ENCODE measurements at places on chromosomes 5 and 9. TPM values are rescaled to one million over a fixed set of nuclear protein-coding genes. Genes with fewer than 3 reads are reported as not detected.

DNA sequence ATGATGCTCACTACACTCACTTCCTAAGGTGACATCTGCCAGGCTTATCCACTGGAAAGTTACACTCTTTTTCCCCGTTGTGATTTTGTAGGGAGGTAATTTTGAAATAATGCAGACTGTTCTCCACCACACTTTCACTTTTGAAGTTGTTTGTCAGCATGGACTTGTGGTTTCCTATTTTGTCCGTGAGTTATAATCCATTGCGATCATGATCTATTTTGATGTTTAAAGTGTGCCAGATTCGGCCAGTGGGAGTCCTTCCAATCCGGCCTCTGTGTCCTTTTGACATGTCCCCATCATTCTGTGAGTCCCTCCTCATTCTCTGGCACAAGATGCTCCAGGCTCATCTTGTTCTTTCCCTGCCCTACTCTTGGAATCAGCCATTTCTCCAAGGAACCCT is 211.3 kb upstream of the KLF4 start:
- no peak for DNase-seq
- no peak overlapping the region for H3K4me3 ChIP-seq
- H3K27me3 ChIP-seq: no peaks in the 10 kb centered on the region
- no peak overlapping the region for H3K27ac ChIP-seq
- H3K4me1 ChIP-seq: peaks cover 3% of the 10 kb centered on the region

Gene TGFBI
- total RNA-seq: 131 TPM

- H3K4me1 ChIP-seq: no peaks in the 10 kb centered on the region
- no peaks in the 10 kb centered on the region for H3K36me3 ChIP-seq
- DNase-seq: peak; percentile 80
- no peaks in the 10 kb centered on the region for H3K27me3 ChIP-seq
- peak within 1 kb of the TSS; percentile 55 for H3K27ac ChIP-seq
These were observed at the start of gene CFAP90 for GRCh38 chr5:7850395-7851239. Gene CFAP90, minus strand, starts transcription at chr5:7851133. Its CDS starts 112 bp downstream, at chr5:7851021.

Gene PHF24
- 0.12 TPM for total RNA-seq

- no peak overlapping the region for H3K27ac ChIP-seq
- H3K36me3 ChIP-seq: no peaks in the 10 kb centered on the region
- no peak overlapping the region for H3K4me3 ChIP-seq
- H3K4me1 ChIP-seq: peaks cover 12% of the 10 kb centered on the region
These were observed 483.3 kb downstream of the ARHGEF28 start for GRCh38 chr5:74109344-74109743.

DNA sequence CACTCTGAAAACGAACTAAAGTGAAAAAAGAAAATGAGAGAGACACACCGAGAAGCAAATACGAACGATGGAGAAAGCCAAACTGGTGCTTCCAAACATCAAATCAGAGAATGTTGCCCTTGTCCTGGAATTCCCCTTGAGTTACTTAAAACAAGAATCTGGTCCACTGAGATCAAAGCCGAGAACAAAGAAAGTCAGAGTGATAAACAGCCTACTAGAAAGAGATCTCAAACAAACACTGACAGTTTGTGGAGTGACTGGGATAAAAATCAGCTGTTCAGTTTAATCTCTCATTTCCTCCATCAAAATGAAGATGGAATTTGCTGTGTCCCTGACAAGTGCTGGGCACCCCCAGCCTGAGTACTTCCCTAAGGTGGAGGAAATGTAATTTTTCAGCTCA is 582.6 kb downstream of the NR2F1-AS1 start:
- no peak overlapping the region for H3K4me3 ChIP-seq
- H3K27me3 ChIP-seq: no peaks in the 10 kb centered on the region
- no peak for DNase-seq
- no peaks in the 10 kb centered on the region for H3K36me3 ChIP-seq
- H3K4me1 ChIP-seq: no peaks in the 10 kb centered on the region

Gene SH3PXD2B
- 11.5 TPM for total RNA-seq

GRCh38 chr5:157186309-157187045 is 5.8 kb downstream of the ITK start:
- DNase-seq: no peak
- no peaks in the 10 kb centered on the region for H3K36me3 ChIP-seq
- H3K4me1 ChIP-seq: no peaks in the 10 kb centered on the region
- H3K27ac ChIP-seq: no peak overlapping the region

Gene MYOT
- total RNA-seq: not detected

- H3K4me1 ChIP-seq: no peaks in the 10 kb centered on the region
- no peaks in the 10 kb centered on the region for H3K36me3 ChIP-seq
- H3K27ac ChIP-seq: no peak overlapping the region
- no peaks in the 10 kb centered on the region for H3K27me3 ChIP-seq
These were observed 406.3 kb downstream of the SPOCK1 start for GRCh38 chr5:137092831-137093230.

DNA sequence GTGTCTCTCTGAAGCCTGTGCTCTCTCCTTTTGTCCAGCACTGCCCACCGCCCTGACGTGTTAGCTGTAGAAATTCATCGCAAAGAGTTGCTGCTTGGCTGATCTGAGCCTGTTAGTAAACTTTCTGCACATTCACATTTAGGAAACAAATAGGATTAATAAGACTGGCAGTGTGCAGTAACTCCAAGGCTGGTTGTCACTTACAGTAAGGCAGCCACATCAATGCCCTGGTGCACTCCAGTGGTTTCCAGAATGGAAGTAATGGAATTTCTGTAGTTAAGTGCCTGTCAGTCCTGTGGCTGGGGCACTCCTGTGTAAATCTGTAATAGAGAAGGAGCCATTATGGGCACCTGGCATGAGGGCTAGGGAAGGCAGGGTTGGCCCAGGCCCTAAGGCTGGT is 70.6 kb downstream of the DOCK2 start:
- H3K4me1 ChIP-seq: no peaks in the 10 kb centered on the region
- H3K27ac ChIP-seq: no peak overlapping the region
- H3K36me3 ChIP-seq: no peaks in the 10 kb centered on the region
- no peak for DNase-seq
- H3K4me3 ChIP-seq: no peak overlapping the region
- no peaks in the 10 kb centered on the region for H3K27me3 ChIP-seq

- H3K27ac ChIP-seq: no peak overlapping the region
- H3K36me3 ChIP-seq: no peaks in the 10 kb centered on the region
- H3K27me3 ChIP-seq: no peaks in the 10 kb centered on the region
- H3K4me3 ChIP-seq: no peak overlapping the region
- H3K4me1 ChIP-seq: peaks cover 10% of the 10 kb centered on the region
These were observed 287.2 kb downstream of the TMEM232 start for GRCh38 chr5:110439296-110439695.

- H3K36me3 ChIP-seq: peaks cover 1% of the 10 kb centered on the region
- H3K4me1 ChIP-seq: peaks cover 24% of the 10 kb centered on the region
- no peak overlapping the region for H3K4me3 ChIP-seq
- H3K27me3 ChIP-seq: no peaks in the 10 kb centered on the region
- DNase-seq: peak; percentile 50
These were observed 2.8 kb upstream of the CCDC125 start for GRCh38 chr5:69335341-69335935.

GRCh38 chr9:112809351-112809848 is 58.8 kb downstream of the SNX30 start:
- peaks cover 23% of the 10 kb centered on the region for H3K4me1 ChIP-seq
- H3K27me3 ChIP-seq: no peaks in the 10 kb centered on the region
- no peaks in the 10 kb centered on the region for H3K36me3 ChIP-seq
- no peak for DNase-seq

- H3K36me3 ChIP-seq: no peaks in the 10 kb centered on the region
- H3K27ac ChIP-seq: no peak overlapping the region
- no peaks in the 10 kb centered on the region for H3K4me1 ChIP-seq
- DNase-seq: no peak
- H3K27me3 ChIP-seq: no peaks in the 10 kb centered on the region
- no peak overlapping the region for H3K4me3 ChIP-seq
These were observed 930.3 kb upstream of the C9orf72 start for GRCh38 chr9:28503573-28503972.

DNA sequence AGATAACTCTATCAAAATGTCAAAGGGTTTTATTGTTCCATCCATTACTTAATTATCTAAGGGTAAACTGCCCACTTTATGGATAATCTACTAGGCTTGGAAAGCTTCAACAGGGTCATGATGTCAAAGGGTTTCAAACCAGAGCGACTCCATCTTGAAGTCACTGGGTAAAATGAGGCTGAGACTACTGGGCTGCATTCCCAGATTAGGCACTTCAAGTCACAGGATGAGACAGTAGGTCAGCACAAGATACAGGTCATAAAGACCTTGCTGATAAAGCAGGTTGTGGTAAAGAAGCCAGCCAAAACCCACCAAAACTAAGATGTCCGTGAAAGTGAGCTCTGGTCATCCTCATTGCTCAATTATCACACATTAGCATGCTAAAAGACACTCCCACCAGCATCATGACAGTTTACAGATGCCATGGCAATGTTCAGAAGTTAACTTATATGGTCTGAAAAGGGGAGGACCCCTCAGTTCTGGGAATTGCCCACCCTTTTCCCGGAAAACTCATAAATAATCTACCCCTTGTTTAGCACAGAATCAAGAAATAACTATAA is 138.6 kb downstream of the GNAQ start:
- H3K4me1 ChIP-seq: no peaks in the 10 kb centered on the region
- no peaks in the 10 kb centered on the region for H3K27me3 ChIP-seq
- no peak for DNase-seq
- H3K27ac ChIP-seq: no peak overlapping the region

GRCh38 chr5:172481011-172481800 is 26.9 kb upstream of the SH3PXD2B start:
- H3K27ac ChIP-seq: no peak overlapping the region
- H3K36me3 ChIP-seq: no peaks in the 10 kb centered on the region
- no peaks in the 10 kb centered on the region for H3K4me1 ChIP-seq
- no peaks in the 10 kb centered on the region for H3K27me3 ChIP-seq

DNA sequence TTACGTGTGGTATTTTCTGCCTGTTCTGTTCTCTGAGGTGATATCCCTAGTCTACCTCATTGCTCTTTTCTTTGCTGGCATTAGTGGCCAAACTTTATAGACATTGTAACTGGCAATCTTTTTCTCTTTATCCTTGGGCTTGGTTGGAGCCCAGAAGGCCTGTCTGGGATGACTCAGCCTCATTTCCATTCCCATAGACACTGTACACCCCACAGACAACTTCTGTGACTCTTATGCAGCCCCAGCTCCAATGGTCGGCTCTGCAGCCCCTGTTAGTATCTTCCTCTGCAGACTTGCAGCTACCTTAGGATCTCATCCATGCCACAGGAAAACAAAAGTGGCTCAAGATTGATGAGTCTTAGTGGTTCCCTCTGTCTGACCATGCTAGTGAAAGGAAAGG is 79.8 kb downstream of the CFAP95 start:
- H3K4me1 ChIP-seq: no peaks in the 10 kb centered on the region
- no peak overlapping the region for H3K27ac ChIP-seq
- DNase-seq: no peak
- H3K4me3 ChIP-seq: no peak overlapping the region
- H3K36me3 ChIP-seq: no peaks in the 10 kb centered on the region

- H3K4me1 ChIP-seq: no peaks in the 10 kb centered on the region
- no peak overlapping the region for H3K4me3 ChIP-seq
- no peak for DNase-seq
- H3K27ac ChIP-seq: no peak overlapping the region
- H3K36me3 ChIP-seq: no peaks in the 10 kb centered on the region
These were observed 194.1 kb downstream of the DCP2 start for GRCh38 chr5:113170707-113171106.

- DNase-seq: no peak
- H3K27me3 ChIP-seq: no peaks in the 10 kb centered on the region
- no peak overlapping the region for H3K4me3 ChIP-seq
- no peaks in the 10 kb centered on the region for H3K36me3 ChIP-seq
These were observed 143.4 kb downstream of the GDNF start for GRCh38 chr5:37696190-37697021.

DNA sequence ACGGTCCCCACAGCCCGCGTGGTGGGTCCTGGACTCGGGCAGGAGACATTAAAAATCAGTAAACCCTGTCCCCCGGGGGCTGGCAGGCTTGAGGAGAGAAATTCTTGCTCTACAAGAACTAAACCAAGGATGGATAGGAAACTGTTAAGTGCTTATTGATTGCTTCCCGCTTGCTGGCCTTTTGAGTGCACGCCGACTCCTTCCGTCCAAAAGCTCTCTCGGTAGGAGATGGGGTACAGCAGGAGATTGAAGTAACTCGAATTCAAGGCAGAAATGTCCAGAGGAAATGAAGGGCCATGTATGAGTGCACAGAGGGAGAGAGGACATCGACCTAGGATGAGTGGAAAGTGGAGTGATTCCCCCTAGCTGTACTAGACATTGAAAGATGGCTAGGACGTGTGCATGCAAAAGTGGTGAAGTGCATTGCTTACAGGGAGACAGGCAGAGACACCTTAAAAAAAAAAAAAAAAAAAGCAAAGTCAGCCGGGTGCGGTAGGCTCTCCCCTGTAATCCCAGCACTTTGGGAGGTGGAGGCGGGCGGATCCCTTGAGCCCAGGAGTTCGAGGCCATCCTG is 923 bp downstream of the RECK start:
- 0 out of 2 replicates have a peak, but pooled peaks cover 4% of the 10 kb centered on the region for H3K4me1 ChIP-seq
- H3K27me3 ChIP-seq: no peaks in the 10 kb centered on the region
- no peak for DNase-seq
- no peaks in the 10 kb centered on the region for H3K36me3 ChIP-seq
- H3K4me3 ChIP-seq: peak overlapping the region; percentile 82

- no peaks in the 10 kb centered on the region for H3K27me3 ChIP-seq
- H3K4me1 ChIP-seq: no peaks in the 10 kb centered on the region
- H3K4me3 ChIP-seq: no peak overlapping the region
- no peaks in the 10 kb centered on the region for H3K36me3 ChIP-seq
- DNase-seq: no peak
- H3K27ac ChIP-seq: no peak overlapping the region
These were observed 1603.5 kb upstream of the C9orf72 start for GRCh38 chr9:29176786-29177185.

- H3K27me3 ChIP-seq: no peaks in the 10 kb centered on the region
- H3K36me3 ChIP-seq: no peaks in the 10 kb centered on the region
- H3K4me3 ChIP-seq: no peak overlapping the region
- H3K4me1 ChIP-seq: no peaks in the 10 kb centered on the region
These were observed 384.2 kb upstream of the CDH10 start for GRCh38 chr5:25029004-25029403.

DNA sequence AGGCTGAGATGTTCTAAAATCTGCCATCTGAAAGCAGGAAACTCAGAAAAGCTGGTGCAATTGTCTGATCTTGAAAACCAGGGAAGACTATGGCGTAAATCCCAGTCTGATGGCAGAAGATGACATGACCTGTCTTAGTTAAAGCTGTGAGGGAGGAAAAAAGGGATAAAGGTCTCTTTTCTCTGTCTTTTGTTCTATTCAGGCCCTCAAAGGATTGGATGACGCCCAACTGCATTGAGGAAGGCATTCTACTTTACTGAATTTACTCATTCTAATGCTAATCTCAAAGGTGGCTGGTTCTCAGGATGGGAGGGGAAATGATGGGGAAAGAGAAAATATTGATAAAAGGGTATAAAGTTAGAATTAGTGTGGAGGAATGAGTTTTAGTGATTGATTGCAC is 312.8 kb upstream of the CTNND2 start:
- no peak overlapping the region for H3K27ac ChIP-seq
- no peaks in the 10 kb centered on the region for H3K36me3 ChIP-seq
- no peaks in the 10 kb centered on the region for H3K4me1 ChIP-seq
- H3K27me3 ChIP-seq: no peaks in the 10 kb centered on the region
- DNase-seq: no peak

- no peaks in the 10 kb centered on the region for H3K36me3 ChIP-seq
- no peaks in the 10 kb centered on the region for H3K27me3 ChIP-seq
- no peaks in the 10 kb centered on the region for H3K4me1 ChIP-seq
These were observed 60.6 kb upstream of the TRPC7 start for GRCh38 chr5:136425921-136426320.

Gene GZMA
- not detected for total RNA-seq
